ENCODE measurements at places on chromosomes 2 and 18. TPM values are rescaled to one million over a fixed set of nuclear protein-coding genes. Genes with fewer than 3 reads are reported as not detected.

UPP2 gene
- total RNA-seq: not detected

ALLC gene
- not detected for total RNA-seq

GLI2 gene
- total RNA-seq: 4.2 TPM

ANKRD44 gene
- total RNA-seq: 15.3 TPM

TAF4B gene
- 6.8 TPM for total RNA-seq

SERPINB7 gene
- not detected for total RNA-seq

DSG3 gene
- total RNA-seq: not detected

LHCGR gene
- 2.8 TPM for total RNA-seq

SERPINB2 gene
- not detected for total RNA-seq

KYNU gene
- total RNA-seq: 0.42 TPM

ACTR3 gene
- 346 TPM for total RNA-seq

SCYGR4 gene
- total RNA-seq: not detected

CFAP221 gene
- 8.2 TPM for total RNA-seq

PCARE gene
- total RNA-seq: 0.59 TPM

KLHL29 gene
- total RNA-seq: 27.2 TPM

IL1B gene
- 6.3 TPM for total RNA-seq

TPO gene
- total RNA-seq: 0.56 TPM

NEURL3 gene
- 0.26 TPM for total RNA-seq

REG1B gene
- total RNA-seq: not detected

COL3A1 gene
- 0.05 TPM for total RNA-seq

ABCG8 gene
- total RNA-seq: 0.14 TPM

TSPYL6 gene
- 0.90 TPM for total RNA-seq

CCDC178 gene
- 0.09 TPM for total RNA-seq

MYL12A gene
- 36.8 TPM for total RNA-seq

CABLES1 gene
- 0.56 TPM for total RNA-seq

IL1F10 gene
- not detected for total RNA-seq

HMSD gene
- total RNA-seq: 0.22 TPM

CERKL gene
- 5.4 TPM for total RNA-seq

L3MBTL4 gene
- 3.9 TPM for total RNA-seq

CYRIA gene
- total RNA-seq: 18.6 TPM

MERTK gene
- total RNA-seq: 27.3 TPM

CCDC148 gene
- total RNA-seq: 7.0 TPM

RHBDD1 gene
- total RNA-seq: 21.5 TPM

ATOH8 gene
- 8.1 TPM for total RNA-seq

SOX11 gene
- 221 TPM for total RNA-seq
